A172 (cell line): ENCODE measurements at places on chromosomes 11 and 22. TPM values are rescaled to one million over a fixed set of nuclear protein-coding genes. Genes with fewer than 3 reads are reported as not detected.

DNA sequence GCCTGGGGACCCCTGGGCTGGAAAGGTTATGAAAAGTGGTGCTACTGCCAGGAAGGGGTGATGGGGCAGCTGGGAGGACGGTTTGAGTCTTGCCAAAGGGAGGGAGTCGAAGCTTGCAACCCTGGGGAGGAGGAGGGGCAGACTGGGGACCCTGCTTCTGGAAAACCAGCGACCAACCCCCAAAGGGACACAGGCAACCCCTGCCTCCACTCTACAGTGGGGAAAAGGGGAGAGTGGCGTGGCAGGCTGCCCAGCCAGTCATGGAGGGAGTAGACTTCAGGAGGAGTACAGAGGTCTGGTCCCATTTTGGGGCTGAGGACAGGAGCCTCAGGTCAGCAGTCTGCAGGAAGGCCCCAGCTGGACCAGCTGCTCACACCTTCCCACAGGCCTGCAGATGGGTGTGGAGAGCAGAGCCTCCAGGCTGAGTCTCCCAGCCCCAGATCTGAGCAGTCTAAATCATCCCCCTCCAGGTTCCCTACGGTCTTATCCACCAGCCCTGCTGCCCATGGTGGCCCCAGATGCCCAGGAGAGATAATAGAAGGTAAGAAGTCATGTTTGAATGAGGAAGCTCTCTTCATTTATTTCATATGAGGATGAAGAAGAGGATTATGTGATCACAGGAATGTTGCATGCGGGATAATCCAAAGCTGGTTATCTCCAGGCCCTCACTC, 3.3 kb downstream of the DDT start:
- DNase-seq: no peak

RSF1 gene
- total RNA-seq: 29.2 and 55.5 TPM in 2 replicates

DNA sequence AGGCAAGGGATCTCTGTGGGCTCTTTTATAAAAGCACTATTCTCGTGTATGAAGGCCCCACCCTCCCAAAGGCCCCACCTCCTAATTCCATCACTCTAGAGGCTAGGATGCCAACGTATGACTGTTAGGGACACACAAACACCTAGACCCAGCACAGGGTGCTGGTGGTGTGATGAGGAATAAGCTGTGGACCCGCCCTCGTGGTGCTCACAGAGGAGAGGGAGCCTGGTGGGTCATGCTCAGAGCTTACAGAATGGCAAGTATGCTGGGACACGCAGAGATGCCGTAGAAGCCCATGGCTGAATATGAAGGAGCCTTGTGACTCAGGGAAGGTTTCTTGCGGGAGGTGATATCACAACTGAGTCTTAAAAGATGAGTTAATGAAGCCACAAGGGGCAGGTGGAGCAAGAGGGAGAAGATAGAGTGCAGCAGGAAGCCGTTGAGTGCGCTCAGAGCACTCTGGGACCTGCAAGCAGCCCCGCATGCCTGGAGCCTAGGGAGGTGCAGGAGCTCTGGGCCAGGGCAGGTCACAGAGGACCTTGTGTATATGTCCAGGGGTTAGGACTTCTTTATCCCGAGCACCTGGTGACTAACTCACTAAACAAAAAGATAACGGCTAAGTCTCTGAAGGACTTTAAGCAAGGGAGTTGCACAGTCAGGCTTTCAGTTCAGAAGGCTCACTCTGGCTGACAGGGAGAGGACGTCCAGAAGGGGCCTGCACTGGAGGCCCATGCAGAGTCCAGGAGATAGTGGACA, 160.9 kb downstream of the TRIM29 start:
- no peak for DNase-seq

CEP126 gene
- total RNA-seq: 0.72 TPM in 2 replicates

- DNase-seq: no peak
Measured at GRCh38 chr11:73787051-73787642, 527 bp upstream of the MRPL48 start.

GRCh38 chr11:4495986-4496385, 13.5 kb downstream of the OR52K1 start:
- DNase-seq: no peak

DNA sequence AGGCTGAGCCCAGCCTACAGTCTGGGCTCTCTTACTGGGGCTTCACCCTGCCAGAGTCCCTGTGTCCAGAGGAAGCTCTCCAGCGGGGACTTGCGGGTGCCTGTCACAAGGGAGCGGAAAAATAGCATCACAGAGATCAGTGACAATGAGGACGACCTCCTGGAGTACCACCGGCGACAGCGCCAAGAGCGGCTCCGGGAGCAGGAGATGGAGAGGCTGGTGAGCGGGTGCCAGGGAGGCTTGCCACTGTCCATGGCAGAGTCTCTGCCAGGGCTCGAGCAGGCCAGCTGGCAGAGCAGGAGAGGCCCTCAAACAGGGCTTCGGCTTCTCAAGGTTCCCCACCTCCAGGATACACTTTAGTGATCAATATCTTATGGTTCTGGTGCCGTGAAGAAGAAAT, 21.0 kb downstream of the PHLDB1 start:
- DNase-seq: no peak

RFPL3 gene
- total RNA-seq: not detected in 2 replicates

- DNase-seq: no peak
Measured at GRCh38 chr11:30434901-30435300, 112.0 kb downstream of the ARL14EP start.

DNA sequence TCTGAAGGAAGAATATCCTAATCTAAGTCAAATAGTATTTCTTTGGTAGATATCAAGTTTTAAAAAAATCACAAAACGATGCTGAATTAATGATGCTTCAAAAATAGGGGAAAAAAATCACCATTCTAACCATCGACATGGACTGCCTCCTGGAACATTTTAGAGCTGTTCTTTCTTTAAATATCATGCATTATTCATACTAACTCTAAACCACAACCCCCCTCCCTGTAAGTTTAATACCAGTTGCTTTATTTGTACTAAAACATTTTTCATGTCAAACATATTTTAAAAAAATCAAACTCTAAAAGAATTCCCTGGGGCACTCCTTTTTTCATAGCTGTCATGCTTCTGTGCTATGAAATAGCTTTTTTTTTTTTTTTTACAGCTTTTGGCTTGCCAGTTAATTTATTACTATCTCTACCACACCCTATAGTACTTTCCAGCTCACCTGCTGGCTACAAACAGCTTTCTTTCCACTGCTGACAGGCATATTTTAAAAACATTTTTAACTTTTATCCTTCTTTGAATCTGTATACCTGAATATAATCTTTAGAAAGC, 256.9 kb downstream of the SOX6 start:
- no peak for DNase-seq

GRCh38 chr22:46035742-46036557, 59.0 kb upstream of the WNT7B start:
- DNase-seq: peak; percentile 90

DNA sequence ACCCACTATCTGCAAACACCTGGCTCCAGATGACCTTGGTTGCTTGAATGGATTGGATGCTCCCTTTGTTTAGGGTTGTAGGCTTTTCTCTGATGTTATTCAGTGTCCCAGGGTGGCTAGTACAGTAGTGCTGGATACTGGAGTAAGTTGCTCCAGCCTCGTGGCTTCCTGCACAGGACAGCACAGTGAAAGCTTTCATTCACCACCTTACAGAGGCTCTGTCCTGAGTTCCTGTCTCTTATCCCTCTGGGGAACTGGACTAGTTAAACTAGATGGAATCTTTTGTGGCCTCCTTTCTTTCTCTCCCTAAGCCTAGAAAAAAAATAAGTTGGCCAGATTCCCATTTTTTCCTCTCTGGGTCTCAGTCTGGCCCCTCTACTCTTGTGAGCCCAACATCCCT, 42.6 kb downstream of the MRPL48 start:
- DNase-seq: no peak

IL10RA gene
- total RNA-seq: 0.12 TPM in 1 of 2 replicates, not detected in the other
